ENCODE measurements at places on chromosomes 16 and 17. TPM values are rescaled to one million over a fixed set of nuclear protein-coding genes. Genes with fewer than 3 reads are reported as not detected.

The SLC25A19 gene
- 10.2 TPM for total RNA-seq

The KRTAP9-4 gene
- total RNA-seq: not detected

The KRT20 gene
- total RNA-seq: not detected

The TRIM72 gene
- total RNA-seq: not detected

Data from epithelial cell of alveolus of lung (primary cell).